Endothelial cell (in vitro differentiated cells): ENCODE measurements at places on chromosomes 7 and 10. TPM values are rescaled to one million over a fixed set of nuclear protein-coding genes. Genes with fewer than 3 reads are reported as not detected.

DNA sequence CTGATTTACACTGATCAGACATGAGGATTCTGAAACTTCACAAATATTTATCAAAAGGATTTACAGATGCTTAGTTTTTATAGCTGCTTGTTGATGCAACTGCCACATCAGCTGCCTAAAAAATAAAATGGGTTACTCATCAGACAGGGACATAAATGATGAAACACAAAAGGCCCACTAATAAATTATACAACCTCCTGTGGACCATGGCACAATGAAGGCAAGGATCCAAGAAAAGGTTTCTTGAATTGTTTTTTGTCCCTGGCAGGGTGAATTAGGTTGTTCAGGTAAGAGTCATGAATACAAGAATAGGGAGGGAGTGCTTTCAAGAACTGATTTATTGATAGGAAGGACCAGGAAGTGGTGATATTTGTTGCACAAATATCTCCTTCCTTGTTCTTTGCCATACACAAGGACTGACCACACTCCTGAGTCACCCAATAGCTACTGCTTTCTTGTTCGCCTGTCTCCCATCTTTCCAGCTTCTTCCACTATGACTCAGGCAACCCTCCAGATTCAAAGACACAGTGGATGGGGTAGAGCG lies 234.5 kb downstream of the AHR start:
- H3K4me1 ChIP-seq, result peaks cover 3% of the 10 kb centered on the region
- no peak overlapping the region for H3K4me3 ChIP-seq
- DNase-seq, result no peak
- no peaks in the 10 kb centered on the region for H3K36me3 ChIP-seq

DNA sequence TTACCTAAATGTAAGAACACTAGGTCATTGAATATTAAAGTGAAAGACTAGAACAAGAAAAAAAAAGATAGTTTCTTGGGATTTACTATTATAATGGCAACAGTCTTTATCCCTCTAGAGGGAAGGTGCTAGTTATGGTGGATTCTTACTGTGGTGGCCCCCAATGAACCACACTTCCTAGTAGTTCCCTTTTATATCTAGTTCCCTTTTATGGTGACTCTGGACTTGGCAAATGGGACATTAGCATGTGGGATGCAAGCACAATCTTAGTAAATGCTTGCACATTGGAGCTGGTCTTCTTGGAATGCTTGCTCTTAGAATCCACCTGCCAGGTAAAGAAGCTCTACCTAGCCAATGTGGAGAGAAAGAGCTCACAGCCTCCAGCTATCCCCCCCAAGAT lies 430.2 kb downstream of the LRMDA start:
- H3K4me3 ChIP-seq, result no peak overlapping the region
- H3K27ac ChIP-seq, result no peak overlapping the region

GRCh38 chr7:140923358-140924006 lies 1.2 kb downstream of the BRAF start:
- H3K27me3 ChIP-seq, result no peaks in the 10 kb centered on the region
- H3K4me1 ChIP-seq, result peaks cover 5% of the 10 kb centered on the region
- H3K4me3 ChIP-seq, result no peak overlapping the region
- H3K36me3 ChIP-seq, result peaks cover 3% of the 10 kb centered on the region
- peak; percentile 8 for DNase-seq
- H3K27ac ChIP-seq, result no peak overlapping the region

Gene IKZF1
- 3.1 TPM for total RNA-seq

- peaks cover 7% of the 10 kb centered on the region for H3K4me1 ChIP-seq
- H3K27ac ChIP-seq, result no peak overlapping the region
- no peaks in the 10 kb centered on the region for H3K36me3 ChIP-seq
- DNase-seq, result no peak
Measured at GRCh38 chr7:147771344-147771743, 819.2 kb upstream of the C7orf33 start.

DNA sequence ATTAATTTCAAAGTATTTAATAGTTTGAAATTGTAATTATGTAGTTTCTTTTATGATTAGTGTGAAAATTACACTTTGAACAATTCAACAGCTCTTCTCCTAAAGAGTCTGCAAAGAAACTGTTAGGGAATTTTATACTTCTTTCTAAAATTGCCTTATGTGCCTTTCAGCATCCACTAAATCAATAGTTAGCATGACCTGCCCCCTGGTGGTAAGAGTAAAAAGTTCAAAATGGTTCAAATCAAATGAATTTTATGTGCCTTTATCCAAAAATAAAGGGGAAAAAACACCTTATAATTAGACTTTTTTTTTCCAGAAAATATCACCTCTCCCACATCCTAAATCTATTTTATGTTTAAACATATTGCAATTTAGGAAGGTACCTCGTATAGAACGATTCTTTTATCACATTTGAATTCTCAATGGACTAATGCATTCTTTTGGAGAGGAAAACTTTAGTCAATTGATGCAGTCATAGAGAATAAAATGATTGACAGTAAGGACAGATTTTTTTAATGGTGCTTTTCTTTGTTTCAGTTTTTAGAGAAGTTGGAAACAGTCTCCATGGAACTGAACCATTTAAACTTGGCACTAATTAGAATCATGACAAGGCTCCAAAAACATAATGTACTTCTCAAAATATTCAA lies 163.7 kb downstream of the SEMA3D start:
- no peak overlapping the region for H3K4me3 ChIP-seq
- H3K36me3 ChIP-seq, result no peaks in the 10 kb centered on the region
- no peaks in the 10 kb centered on the region for H3K27me3 ChIP-seq
- H3K4me1 ChIP-seq, result no peaks in the 10 kb centered on the region
- peak; percentile 61 for DNase-seq
- H3K27ac ChIP-seq, result no peak overlapping the region

Gene ZNF467
- total RNA-seq, result 64.2 TPM

Gene MYOF
- total RNA-seq, result 12.4 TPM

DNA sequence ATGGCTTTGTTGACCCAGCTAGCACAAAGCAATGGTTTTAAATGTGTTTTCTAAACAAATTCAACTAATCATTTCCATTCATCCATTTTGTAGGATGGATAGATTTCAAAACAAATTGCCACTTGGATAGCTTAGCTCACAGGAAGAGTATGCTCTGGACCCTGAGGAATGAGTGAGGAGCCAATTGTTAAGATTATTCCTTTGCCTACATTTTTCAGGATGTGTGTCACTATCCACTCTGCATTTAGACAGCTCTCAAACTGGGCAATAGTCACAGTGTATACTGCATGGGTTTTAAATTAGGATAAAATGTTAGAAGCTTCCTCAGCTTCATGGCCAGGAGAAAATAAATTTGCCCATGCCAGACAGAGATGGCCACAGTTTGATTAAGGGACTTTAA lies 605.6 kb upstream of the TEX47 start:
- no peaks in the 10 kb centered on the region for H3K27me3 ChIP-seq
- H3K36me3 ChIP-seq, result no peaks in the 10 kb centered on the region
- no peak for DNase-seq
- H3K4me1 ChIP-seq, result no peaks in the 10 kb centered on the region
- no peak overlapping the region for H3K4me3 ChIP-seq
- H3K27ac ChIP-seq, result no peak overlapping the region
